ENCODE measurements at places on chromosomes 16 and 17.

DNA sequence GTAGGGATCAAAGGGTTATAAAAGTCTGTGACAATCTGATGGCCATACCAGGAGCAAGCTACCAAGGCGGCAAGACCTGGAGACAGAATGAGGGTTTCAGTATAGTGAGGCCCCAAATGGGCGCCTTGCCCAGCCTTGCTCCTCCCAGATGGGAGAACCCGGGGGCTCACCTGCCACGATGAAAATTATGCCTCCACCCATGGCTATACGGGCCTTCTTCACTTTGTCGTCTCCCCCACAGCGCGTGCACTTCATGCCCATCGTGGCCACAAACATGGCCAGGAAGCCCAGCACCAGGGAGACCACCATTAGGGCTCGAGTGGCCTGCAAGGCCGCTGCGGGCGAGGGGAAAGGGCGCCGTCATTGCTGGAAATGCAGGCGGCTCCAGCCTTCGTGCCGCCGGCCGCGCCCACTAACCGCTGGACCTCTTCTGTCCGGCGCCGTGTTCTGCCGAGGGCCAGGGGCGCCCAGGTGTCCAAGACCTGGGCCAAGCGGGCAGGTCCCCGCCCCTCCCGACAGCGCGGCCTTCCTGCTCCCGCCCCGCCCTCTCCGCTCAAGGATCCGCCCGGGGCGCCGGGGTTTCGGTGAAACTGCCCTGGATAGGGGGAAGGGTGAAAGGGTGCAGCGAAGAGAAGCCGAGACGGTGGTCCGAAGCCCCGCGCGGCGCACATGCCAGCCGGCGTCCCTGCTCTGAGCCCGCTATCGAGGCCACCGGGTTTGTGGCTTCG lies 1.5 kb downstream of the CLDN7 start:
- DNase-seq, result no peak

DNA sequence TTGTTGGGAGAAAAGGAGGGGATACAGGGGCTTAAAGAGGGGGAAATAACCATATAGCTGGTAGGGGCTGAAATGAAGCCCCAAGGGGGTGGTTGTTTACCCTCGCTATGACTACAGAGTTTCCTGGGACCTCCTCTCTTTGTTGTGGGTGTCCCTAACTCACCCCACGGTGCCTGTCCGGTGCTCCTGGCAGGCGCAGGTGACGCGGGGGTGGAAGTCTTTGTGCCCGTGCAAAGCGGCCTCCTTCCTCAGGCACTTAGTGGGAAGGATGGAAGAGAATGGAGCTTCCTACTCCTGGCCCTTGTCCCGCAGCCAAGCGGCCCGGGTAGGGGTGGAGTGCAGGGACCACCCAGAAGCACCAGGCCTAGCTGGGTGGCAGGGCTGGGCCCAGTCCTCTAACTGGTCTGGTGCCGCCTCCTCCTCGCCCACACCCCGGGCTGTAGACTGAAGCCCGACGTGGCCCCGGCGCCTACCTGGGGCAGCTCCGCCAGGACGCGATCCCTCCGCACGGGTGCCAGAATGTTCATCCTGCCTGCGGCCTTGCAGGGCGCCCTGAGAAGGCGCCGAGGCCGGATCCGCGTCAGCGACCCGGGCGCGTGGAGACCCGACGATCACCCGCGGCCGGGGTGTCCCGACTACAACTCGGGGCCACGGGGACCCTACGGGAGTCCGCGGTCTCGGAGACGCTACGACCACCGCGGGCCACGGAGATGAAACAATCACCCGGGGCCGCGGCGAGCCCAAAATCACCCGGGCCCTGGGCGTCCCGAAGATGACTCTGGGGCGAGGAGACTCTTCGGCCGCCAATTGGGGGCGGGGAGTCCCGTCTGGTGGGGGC lies 709 bp downstream of the RAB34 start:
- DNase-seq, result no peak

DNA sequence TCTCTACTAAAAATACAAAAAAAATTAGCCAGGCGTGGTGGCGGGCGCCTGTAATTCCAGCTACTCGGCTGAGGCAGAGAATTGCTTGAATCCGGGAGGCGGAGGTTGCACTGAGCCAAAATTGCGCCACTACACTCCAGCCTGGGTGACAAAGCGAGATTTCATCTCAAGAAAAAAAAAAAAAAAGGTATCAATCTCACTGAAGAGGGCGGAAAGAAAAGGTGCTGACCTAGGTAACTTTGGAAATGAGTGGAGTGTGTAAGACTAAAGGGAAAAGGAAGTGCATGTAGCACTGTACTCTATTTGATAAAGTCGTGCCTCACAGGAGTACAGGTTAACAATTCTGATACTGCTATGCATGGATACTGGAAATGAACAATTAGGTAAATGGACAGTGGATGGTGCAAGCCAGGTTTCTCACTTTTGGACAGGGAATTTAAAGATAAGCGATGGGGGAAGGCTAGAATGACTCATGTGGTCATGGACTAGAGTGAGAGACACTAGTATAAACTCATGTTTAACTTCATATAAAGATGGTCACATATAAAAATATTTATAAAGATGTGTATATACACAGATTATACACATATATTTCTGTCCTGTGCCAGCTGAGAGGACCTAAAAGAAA lies 142.9 kb downstream of the CDK5R1 start:
- DNase-seq, result no peak

GRCh38 chr16:14339694-14340093 lies 268.6 kb downstream of the MRTFB start:
- no peak for DNase-seq

DNA sequence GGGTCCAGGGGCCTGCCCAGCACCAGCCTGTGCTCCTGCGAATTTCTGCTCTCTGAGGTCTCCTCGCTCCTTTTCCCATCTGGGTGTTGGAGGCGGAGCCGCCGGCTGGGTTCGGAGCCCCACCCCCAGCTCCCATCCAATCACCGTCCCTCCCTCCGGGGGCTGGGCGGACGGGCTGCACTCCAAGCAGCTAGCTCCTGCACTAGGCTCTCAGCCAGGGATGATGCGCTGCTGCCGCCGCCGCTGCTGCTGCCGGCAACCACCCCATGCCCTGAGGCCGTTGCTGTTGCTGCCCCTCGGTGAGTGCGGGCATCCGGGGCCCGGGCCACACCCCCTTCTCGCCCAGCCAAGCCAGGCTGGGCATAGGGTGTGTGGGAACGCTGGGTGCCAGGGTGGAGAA lies at the start of gene NRN1L:
Gene NRN1L (plus strand): TSS at position 202 of the 400 bp plus-strand sequence. CDS start 19 bp downstream, at position 221.
- DNase-seq, result peak; percentile 69

- DNase-seq, result no peak
These were observed 15.1 kb downstream of the GSDMB start for GRCh38 chr17:39903158-39903884.

GRCh38 chr16:83143788-83144187 lies 517.0 kb downstream of the CDH13 start:
- DNase-seq, result peak; percentile 37

DNA sequence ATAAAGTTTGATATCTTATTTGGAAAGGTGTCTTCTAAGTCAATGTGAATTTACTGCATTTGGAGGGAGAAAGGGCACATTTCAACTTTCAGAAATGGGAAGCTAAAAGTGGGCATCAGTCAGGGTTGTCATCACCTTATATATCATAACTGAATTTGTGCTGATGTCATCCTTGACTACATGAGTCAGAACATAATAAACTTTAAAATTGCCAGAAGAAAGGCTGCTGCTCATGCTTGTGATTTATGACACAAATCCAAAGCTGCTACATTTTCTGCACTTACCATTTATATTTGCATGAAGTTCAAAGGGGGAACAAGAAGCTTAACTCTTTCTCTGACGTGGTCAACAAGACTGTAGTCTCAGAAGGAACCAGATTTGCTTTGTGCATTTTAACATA lies 196.6 kb downstream of the UTP18 start:
- DNase-seq, result no peak

GRCh38 chr16:12098429-12099310 lies 122.1 kb downstream of the SNX29 start:
- no peak for DNase-seq

- DNase-seq, result no peak
These were observed 18.8 kb downstream of the ZNF652 start for GRCh38 chr17:49343273-49343672.

DNA sequence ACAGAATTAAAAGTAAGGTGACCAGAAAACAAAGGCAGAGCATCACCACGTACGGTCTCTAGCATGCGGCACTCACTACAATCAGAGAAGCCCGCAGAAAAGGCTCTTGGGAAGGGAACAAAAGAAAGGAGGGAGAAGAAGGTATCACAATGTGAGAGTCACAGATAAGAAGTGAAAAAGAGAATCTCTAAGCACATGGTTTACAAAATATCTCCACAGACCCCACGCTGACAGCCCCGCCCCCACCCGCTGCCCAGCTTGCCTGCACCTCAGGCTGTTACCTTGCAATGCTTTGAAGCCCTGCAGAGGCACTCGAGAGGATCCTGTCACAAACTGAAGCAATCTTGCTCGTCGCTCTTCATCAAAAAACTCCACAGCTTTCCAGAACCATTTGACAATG lies 40.5 kb downstream of the CEP95 start:
- DNase-seq, result no peak

GRCh38 chr17:17603178-17603894 lies 11.8 kb upstream of the PEMT start:
- DNase-seq, result no peak

- no peak for DNase-seq
These were observed 51.1 kb downstream of the ZNF778 start for GRCh38 chr16:89268585-89268984.

- no peak for DNase-seq
These were observed 34.4 kb upstream of the ZNF750 start for GRCh38 chr17:82874011-82874835.

DNA sequence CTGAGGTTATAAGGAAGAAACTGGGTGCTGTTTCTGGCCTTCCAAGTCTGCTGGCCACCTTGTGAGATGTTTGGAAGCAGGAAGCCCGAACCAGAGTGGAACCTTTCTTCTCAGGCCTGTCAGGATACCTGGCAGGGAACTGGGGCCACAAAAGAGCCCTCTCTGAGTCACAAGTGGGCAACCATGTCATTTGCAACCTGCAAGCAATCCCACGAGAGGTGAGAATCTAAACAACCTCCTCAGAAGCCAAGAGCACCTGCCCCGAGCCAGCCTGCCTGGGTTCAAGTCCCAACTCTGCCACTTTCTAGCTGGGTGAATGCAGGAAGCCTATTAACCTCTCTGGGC lies 3.3 kb downstream of the COTL1 start:
- no peak for DNase-seq

GRCh38 chr16:8474587-8474986 lies 115.7 kb downstream of the TMEM114 start:
- no peak for DNase-seq

DNA sequence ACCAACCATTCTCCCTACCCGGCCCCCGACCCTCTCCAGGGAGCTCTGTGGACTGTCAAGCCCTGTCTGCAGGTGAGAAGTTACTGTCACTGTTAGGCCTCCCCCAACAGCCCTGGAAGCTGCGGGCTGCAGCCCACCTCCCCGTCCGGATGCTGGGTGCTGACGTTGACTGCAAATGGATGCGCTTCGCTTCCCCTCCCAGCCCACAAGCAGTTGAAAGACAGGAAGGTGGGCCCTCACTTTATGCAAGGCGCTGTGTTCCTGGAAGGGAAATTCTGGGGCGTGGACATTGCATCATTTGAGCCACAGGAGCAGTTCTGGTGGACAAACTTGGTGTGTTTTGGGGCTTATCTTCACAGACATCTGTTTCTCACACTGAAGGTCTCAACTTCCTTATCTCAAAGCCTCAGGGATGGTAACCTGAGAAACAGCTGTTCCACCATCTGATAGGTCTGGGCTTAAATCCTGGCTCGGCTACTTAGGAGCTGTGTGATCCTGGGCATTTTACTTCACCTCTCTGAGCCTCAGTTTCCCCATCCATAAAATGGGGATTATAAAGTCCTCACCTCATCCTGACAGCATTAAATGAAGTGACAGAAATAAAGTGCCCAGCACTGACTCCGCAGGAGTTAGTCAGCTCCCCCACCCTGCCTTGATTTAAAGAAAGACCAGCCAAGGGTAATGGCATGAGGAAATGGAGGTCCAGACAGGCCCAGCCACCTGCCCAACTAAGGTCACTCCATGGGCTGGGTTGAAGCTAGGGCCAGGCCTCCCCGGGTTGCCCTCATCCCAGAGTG lies 4.6 kb upstream of the DRC7 start:
- no peak for DNase-seq

- no peak for DNase-seq
These were observed 18.8 kb downstream of the PCTP start for GRCh38 chr17:55769625-55770000.

DNA sequence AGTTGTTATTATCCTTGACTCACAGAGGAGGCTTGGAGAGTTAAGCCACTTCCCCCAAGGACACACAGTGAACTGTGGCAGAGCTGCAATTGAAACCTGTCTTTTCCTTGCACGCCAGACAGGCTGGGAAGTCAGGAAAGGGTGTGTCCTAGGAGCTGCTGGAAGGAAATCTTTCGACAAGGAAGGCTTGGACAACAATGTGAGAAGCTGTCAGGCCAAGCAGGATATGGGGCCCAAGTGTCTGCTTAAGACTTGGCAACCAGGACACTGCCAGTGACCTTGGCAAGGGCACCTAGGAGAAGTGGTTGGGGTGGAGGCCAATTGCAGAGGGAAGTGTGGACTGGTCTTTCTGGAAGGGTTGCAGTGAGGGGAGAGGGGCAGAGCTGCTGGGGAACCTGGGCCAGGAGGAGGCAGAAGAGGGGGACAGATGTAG lies 2.1 kb upstream of the CAMKK1 start:
- no peak for DNase-seq

DNA sequence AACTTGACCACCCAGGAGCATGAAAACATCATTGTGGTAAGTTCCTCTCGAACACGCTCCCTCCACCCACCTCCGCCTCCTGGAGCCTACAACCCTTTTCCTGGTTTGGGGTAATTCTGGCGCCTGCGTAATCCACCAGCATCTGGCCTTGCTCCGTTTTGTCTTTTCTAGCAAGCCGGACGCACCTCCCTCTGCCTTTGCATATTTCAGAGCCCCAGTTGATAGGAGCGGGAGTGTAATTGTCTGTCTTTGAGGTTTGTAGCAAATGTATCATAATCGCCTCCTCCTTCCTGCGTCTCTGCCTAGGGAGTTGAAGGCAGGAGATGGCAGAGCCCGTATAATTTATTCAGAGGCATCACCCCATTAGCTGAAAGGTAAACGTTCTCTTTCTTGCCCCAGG lies 121.3 kb upstream of the PLCG2 start:
- DNase-seq, result no peak

GRCh38 chr17:78239489-78239931 lies 8.1 kb downstream of the TMEM235 start:
- no peak for DNase-seq

GRCh38 chr17:63250830-63251229 lies 195.3 kb downstream of the CYB561 start:
- DNase-seq, result no peak

GRCh38 chr17:79874329-79874981 lies 35.2 kb upstream of the CBX4 start:
- no peak for DNase-seq

DNA sequence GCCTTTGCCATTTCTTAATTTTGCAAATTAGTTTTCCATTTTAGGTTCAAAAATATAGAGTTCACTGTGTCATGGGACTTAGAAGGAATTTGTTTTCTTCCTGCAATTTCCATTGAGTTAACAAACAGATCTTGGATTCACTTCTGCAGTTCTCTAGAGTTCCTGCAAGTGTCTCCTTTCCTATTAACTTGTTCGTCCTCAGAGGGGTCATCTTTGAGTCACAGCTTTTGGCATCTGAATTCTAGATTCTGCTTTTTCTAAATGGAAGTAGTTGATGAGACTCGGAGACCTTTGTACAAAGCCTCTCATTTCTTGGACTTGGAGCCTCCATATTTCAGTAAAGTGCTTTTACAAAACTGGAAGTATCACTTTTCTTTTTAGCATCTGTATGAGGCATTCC lies 323.3 kb downstream of the BCAS3 start:
- no peak for DNase-seq
